ENCODE measurements at places on chromosomes 6 and 20.

DNA sequence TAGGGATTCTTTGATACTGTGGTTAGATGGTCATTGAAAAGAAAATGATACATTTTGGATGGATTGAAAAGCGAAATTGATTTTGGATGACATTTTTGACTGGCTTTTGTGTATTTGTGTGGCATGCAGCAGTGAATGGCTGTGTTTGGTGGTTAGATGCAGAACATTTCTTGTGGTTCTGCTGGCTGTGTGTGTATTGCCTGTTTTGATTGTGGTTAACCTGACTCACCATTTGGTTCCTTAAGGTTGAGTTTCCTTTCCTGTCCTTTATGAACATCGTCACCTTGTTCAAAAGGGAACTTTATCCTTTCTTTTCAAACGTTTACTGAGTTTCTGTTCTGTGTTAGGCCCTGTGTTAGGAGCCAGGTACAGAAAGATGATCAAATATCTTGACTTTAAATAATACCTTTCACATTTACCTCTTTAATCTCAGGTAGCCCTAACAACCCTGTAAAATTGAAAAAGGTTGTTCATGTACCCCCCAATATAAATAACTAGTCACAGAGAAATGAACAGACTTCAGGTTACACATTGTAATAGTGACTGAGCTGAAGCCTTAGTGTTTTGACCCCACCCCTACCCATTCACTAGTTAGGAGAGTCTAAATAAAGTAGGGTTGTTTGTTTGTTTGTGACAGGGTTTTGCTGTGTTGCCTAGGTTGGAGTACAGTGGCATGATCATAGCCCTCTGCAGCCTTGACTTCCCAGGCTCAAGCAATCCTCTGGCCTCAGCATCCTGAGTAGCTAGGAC lies 23.8 kb downstream of the ANKS1A start:
- no peak for DNase-seq

DNA sequence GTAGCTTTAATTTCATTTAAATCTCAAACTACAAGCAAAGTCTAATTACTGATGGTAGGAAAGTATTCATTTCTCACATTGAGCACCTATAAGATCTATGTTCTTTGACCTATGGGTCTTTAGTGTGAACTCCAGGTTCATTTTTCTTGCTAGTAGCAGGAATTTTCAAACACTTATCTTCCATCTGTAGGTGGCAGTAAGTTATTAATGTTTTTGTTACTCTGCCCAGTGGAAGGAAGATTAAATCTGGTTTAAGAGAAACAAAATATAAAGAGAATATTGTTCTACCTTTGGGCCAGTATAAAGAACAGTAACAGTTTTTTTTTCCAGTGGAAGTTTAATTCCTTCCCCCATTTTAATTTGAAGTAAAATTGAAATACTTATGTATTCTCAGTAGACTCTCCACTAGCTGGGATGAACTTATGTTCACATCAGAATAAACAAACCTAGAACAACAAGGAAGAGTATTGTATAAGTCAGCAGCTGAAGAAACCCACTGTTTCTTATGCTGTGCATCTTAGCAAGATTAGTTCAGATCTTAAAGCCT lies 328.2 kb downstream of the PHF3 start:
- DNase-seq: no peak

GRCh38 chr20:3093861-3094361 lies 9.4 kb upstream of the AVP start:
- DNase-seq: no peak

DNA sequence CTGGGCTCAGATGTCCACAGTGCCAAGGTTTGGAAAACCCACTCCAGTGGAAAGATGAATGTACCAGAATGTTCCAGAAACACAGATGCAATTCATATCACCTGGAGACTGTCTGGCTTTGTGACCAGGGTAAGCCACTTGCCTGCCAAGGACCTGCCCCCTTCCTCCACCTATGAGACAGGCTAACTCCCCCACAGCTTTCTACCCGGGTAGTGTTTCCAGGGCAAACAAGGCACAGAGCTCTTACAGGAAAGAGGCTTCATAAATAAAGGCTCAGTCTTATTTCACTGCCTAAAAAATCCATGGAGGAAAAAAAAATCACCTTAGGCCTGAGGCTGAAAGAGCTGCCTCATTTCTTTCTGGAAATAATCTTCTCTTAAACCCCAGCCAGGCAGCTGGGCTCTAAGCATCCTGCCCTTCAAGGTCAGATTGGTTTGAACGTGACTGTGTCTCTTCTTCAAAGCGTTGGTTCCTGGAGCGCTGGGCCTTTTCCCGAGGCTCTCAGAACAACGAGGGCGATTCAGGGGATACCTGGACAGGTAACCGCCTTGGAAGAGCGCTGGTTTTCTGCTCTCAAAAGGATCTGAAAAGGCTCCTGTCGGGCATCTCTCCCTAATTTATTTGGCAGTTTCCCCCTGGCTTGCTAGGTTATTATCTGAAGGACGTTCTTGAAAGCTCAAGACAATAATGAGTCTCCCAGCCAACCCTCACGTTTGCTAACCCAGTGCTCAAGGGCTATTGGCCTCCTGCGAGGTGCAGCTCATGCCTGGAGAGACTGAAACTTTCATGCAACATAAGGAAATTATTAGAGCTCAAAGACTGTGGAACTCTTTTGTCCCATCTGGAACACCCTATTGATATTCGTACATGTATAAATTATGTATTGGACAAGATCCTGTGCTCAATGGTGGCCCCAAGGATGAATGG lies 199.2 kb upstream of the PMEPA1 start:
- DNase-seq: no peak

GRCh38 chr6:142744836-142745235 lies 200.1 kb downstream of the HIVEP2 start:
- DNase-seq: no peak

DNA sequence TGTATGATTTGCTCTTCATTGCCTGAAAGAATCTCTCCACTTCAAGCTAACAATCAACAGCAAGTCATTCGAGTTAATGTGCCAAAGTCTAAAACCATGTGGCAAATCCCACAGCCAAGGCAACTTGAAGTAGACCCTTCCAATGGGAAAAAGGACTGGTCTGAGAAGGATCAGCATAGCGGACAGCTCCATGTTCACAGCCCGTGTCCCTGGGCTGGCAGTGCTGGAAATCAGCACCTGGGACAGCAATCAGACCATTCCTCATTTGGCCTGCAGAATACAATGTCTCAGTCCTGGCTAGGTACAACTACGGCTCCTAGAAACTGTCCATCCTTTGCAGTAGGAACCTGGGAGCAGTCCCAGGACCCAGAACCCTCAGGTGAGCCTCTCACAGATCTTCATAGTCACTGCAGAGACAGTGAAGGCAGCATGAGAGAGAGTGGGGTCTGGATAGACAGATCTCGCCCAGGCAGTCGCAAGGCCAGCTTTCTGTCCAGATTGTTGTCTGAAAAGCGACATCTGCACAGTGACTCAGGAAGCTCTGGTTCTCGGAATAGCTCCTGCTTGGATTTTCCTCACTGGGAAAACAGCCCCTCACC lies 1.1 kb downstream of the GJA10 start:
- no peak for DNase-seq

GRCh38 chr6:142803032-142803431 lies 141.9 kb downstream of the HIVEP2 start:
- DNase-seq: no peak

DNA sequence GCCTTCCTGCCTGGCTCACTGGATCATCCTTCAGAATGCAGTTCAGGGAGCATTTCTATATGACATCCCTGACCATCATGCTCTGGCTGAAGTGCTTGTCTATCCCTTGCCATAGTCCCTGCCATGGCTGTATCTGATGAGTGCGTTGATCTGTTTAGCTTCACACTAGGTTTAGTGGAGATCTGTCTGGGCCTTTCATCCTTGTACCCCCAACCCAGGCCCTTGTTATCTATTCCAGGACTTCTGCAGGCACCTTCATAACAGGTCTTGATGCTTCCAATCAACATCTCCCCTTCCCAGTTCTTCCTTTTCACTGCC lies 102.4 kb downstream of the QRSL1 start:
- no peak for DNase-seq

- DNase-seq: no peak
These were observed 48.2 kb upstream of the ARG1 start for GRCh38 chr6:131524695-131525336.

All from activated T-helper 1 cell treated with anti-CD3 and anti-CD28 coated beads, Interleukin-2, amount 50 U/mL, for 16 hours (primary cell).